Activated CD8-positive, alpha-beta memory T cell treated with anti-CD3 and anti-CD28 coated beads for 1 hour (primary cell): ENCODE measurements at places on chromosomes 6 and 20.

- no peak for DNase-seq
Measured at GRCh38 chr6:36780442-36781177, 58.6 kb downstream of the CPNE5 start.

DNA sequence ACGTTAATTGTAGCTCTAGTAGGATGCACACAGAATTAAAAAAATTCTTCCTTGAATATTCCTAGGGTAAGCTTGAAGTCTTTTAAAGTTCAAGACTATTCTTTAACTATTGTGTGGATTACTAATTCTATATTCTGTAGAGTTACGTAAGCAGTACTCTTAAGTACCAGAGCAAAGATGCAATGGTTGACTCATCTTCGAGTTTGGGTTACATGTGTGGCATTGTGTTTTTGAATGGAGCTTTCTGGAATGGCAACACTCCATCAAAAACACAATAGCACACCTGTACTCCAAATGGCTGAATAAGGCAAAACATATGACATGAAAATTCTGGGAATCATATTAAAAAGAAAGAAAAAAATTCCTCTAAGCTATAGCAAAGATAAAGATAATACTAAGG lies 33.5 kb upstream of the CEP162 start:
- DNase-seq: no peak

- no peak for DNase-seq
Measured at GRCh38 chr20:32338665-32339064, 19.5 kb upstream of the ASXL1 start.

DNA sequence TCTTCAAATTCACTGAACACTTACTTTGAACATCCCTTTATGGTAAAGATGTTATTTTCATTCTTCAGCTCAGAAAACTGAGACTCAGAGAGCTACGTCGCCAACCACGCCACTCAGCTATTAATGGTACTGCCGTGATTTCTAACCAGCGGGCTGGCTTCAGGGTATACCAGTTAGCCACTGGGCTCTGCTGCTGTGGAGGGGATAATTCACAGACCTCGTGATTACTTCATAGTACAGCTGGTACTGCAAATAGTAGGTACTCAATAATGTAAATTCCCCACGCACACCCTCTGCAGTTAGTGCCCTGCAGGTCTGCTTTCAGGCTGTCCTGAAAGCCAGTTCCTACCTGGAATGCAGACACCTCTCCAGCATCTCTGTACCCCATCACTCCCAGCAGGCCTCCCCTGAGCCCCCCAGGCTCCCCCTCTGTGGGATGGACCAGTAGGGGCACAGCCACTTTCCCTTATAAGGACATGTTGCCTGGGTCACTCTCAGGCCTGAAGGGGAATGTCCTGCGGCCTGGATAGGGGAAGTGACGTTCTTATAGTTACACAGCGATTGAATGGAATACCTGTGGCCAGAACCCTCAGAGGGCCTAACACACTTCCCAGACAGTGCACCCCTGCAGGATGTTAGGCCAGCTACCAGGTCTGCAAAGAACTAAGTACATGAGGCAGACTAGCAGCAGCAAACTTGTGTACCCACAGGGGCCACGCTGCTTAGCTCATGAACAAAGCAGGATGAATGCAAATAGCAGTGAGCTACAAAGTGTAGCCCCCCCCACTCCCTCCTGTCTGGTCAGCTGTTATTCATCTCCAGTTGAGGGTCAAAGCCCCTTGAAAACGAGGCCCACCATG lies 1.3 kb upstream of the OCSTAMP start:
- no peak for DNase-seq

DNA sequence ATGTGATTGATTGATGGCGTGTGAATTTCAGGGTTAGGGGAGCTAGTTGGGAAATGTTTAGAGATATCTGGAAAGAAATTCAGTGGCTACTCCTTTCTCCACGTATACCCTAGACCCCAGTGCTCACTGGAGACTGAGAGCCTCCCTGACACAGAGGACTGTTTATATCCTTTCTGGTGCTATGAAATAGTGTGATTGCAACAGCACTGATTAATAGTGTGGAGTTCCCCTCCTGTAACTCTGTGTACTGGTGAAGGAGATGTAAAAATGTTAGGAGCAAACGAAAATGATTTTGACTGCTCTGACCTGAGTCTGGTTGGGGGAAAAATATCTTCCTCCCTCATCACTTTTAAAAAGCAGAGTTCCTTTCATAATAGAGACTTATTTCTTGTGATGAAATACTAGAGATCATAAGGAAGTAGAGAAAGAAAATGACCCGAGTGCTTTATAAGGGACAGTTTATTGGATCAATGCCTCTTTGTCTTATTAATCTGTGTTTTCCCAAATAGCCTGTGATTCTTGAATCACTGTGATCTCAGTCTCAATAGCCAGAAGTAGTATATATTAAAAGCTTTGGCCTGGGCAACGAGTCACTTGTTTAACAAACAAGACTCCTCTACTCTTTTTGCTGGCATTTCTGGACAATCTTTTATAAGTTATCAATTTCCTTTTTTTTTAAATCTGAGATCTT lies 92.3 kb downstream of the RNF182 start:
- DNase-seq: no peak
